ENCODE measurements at places on chromosomes 13 and 19. TPM values are rescaled to one million over a fixed set of nuclear protein-coding genes. Genes with fewer than 3 reads are reported as not detected.

The SHFL gene
- total RNA-seq, result 16.2 TPM

The KCNN1 gene
- total RNA-seq, result not detected

The RFPL4AL1 gene
- not detected for total RNA-seq

The ZNF229 gene
- 3.7 TPM for total RNA-seq

The IZUMO4 gene
- 2.5 TPM for total RNA-seq

The DHDH gene
- not detected for total RNA-seq

The PRR36 gene
- total RNA-seq, result not detected

The GAPDHS gene
- total RNA-seq, result not detected

The USHBP1 gene
- not detected for total RNA-seq

All from subcutaneous preadipocyte (primary cell).